ENCODE measurements at places on chromosomes 11 and 22.

DNA sequence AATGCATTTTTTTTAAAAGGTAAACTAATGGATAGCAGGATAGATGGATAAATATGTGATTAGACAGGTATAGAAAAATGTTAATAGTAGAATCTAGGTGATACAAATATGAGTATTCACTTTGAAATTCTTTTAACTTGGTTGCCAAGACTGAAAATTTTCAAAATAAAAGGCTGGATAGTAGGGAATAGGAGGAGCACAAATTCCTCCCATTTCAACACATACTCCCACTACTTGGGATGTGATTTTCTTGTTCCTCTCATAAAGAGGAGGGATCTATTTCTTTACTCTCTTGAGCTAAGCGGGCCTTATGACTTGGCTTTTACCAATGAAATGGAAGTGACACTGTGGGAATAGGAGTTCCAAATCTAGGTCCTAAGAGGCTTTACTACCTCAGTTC is 35.9 kb downstream of the PIK3C2A start:
- DNase-seq, result no peak

DNA sequence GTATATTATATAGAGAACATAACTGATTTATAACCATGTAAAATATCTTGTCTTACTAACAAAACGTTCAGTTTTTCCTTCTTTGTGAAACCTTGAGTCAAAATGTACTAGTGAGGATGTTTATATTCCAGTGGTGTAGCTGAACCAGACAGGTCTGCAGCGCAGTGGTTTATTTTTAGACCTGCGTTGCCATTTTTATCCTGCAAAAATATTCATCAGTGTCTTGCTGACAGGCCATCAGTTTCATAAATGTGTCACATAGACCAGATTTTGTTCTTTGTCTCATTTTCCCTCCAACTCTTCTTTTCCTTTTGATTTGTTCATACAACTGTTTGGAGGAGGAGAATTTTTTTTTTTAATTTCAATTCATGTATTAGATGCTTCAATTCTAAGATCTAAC is 43.1 kb downstream of the HSD17B12 start:
- DNase-seq, result no peak

- no peak for DNase-seq
Measured at GRCh38 chr11:118142809-118143208, 9.8 kb downstream of the SCN4B start.

- DNase-seq, result no peak
Measured at GRCh38 chr22:39656495-39657490, 86.2 kb downstream of the CACNA1I start.

GRCh38 chr11:64750361-64751054 is 6.6 kb upstream of the RASGRP2 start:
- DNase-seq, result no peak

GRCh38 chr22:46535876-46536536 is 1.4 kb downstream of the CELSR1 start:
- DNase-seq, result no peak

GRCh38 chr11:76408171-76408965 is 27.2 kb downstream of the GVQW3 start:
- no peak for DNase-seq

- no peak for DNase-seq
Measured at GRCh38 chr11:65700399-65700798, 11.7 kb upstream of the KAT5 start.

GRCh38 chr11:22337596-22338485 is at the start of gene SLC17A6:
TSS of gene SLC17A6 (plus strand) at chr11:22338381. CDS start at chr11:22338534, 153 bp downstream.
- no peak for DNase-seq

- DNase-seq, result no peak
Measured at GRCh38 chr22:30270832-30271231, 4.2 kb upstream of the OSM start.

DNA sequence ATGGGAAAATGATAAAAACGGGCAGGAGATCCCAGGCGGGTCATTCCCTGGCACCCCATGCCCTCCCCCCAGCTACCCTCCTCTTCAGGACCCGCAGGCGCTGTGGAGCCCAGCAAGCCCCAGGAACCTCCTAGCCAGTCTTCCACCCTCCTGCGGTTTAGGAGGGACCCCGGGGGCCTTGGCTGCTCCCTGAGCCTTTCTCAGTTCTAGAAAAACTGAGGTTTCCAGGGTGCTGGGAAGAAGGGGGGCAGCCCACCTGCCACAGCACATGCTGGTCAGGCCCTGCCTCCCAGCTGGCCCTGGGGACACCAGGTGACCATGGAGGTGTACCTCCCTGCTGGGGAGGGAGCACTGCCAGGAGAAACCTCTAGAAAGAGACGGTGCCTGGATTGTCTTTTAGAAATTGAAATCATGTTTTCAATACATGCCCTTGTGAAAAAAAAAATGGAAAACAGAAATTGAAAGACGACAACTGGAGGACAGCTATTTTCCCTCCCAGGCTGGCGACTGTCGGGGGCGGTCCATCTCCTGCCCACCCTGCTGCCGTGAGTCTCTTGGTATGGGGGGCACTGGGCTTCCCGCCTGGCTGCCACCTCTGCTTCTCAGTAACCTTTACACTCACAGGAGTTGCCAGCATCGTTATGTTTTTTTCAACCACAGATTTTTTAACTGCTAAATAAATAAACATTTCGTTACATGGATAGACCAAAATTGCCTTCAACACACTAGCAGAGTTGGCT is 398.5 kb downstream of the TBC1D22A start:
- DNase-seq, result no peak

DNA sequence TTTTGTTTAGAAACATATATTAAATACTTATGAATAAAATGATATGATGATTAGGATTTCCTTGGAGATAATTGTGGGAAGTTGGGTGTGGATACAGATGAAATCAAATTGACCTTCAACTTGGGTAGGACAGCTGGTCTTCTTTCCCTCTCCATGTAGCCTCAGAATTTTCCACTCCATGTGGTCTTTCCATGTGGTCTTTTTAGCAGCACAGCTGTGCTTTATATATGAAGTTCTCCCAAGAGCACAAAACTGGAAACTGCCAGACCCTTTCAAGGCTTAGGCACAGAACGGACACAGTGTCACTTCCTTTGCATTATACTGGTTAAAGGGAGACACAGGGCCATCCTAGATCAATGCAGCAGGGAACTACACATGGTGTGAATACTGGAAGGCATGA is 28.6 kb downstream of the FAM76B start:
- no peak for DNase-seq

- DNase-seq, result no peak
Measured at GRCh38 chr11:33463059-33463458, 205.9 kb downstream of the HIPK3 start.

DNA sequence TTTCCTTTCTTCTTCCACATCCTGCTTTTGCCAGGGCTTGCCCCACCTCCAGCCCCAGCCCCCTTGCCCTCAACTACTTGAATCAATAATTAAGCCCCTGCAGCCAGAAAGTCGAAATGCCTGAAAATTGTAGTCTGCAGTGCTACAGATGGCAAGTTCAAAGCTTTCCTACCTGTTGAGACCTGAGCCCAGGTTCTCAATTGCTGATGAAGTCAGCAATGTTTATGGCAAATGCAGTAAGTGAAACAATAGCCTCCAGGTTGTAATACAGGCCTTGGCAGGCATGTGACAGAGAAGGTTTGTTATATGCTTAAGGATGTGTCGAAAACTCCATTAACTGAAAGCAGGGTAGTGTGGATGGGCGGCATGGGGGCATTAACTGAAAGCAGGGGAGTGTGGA is 181.1 kb upstream of the SESN3 start:
- no peak for DNase-seq

DNA sequence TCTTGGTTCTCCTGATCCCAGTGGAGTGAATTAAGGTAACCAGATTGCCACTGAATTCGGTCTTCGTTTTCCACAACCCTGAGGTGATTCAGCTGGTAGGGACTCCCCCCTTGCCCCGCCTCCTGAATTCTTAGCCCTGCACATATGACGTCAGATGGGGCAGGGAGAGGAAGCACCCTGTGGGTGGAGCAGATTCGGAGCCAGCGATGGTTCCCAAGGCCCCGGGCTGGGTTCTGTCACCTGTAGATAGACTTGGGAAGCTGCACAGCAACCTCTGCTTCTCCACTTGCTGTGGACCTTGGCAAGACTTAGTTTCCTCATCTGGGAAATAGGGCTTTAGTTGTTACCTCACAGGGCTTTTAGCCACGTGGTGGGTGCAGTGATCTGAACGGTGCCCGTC is 67.8 kb downstream of the CTTN start:
- no peak for DNase-seq

- DNase-seq, result no peak
Measured at GRCh38 chr11:77259641-77260040, 41.8 kb downstream of the GDPD4 start.

- DNase-seq, result no peak
Measured at GRCh38 chr11:121762820-121763219, 310.1 kb upstream of the SORL1-AS1 start.

DNA sequence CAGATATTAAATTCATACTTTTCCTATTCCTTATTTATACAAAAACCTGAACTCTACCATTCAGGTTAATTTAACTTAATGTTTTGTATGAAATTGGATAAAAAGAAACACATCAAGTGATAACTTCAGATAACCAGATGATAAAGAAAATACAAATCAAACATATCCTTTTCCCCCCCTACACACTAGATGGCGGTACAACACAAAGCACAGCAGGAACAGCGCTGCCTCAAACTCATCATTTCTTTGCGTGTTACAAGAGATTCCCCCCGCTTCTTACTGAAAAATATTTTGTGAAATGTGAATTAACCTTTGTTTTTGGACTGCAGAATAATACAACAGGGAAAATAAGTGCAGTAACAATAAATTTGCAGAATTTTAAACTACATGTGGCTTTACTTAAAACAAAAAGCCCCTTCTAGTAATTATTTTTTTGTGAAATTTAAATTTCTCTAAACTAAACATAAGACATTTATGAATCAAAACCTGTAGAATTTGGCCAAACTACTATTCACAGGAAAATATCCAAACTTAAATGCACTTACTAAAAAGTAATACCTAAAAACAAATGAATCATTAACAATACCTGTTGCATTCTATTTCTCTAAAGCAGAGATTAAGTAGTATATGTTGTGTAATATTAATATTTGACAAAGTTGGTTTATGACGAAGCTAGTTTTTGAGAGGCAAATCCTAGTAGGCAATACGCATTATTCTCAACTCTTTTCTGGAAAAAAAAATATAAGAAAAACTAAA is 74.4 kb downstream of the ARHGAP32 start:
- DNase-seq, result no peak

DNA sequence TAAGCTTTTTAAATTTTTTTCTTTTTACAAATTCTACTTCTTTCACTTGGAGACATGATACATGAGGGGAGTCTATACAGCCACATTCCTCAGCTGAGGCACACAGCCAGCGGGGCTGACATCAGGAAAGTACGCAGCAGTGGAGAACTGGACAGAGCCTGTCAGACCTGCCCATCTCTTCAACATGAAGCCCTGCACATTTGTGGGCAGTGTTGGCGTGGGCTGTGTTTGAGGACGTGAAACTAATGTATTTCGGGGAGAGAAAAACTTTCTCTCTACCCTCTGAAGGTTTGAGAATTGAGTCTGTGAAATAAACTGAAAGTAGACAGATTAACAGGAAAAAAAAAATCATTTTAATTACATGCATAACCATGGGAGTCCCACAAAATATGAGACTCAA is 84.8 kb upstream of the HTATIP2 start:
- DNase-seq, result no peak

DNA sequence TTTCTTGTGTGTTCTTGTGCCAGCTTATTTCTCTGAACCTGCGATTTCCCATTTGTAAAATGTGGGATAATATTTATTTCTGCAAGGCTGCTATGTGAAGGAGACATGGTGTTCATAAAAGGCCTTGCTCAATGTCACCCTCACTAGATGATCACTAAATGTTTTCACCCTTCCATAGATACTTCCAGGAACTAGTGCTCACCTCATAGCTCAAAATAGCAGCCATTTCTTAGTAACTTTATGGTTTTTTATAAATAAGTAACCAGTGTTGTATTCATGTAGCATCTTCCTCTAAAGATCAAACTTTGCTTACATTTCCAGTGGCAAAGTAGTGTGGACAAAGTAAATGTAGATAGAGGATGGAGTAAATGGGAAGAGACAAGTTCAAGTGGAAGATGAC is 23.8 kb downstream of the SYTL2 start:
- no peak for DNase-seq

GRCh38 chr11:125593114-125593820 is 615 bp downstream of the STT3A start:
- no peak for DNase-seq

DNA sequence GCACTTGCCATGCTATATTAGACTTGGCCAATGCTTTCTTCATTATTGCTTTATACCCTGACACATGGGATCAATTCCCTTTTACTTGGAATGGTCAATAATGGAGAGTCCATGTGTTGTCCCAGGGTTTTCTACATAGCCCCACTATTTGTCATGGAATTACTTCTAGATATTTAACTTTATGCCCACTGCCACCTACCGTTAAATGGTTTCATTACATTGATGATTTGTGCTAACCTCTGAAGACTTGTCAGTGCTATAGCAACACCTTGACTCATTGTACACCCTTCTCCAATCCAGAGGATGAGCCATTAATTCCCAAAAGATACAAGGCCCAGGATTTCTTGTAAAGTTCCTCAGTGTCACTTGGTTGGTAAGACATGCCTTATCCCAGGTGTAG is 31.4 kb upstream of the SLC22A25 start:
- no peak for DNase-seq

GRCh38 chr22:32618441-32619140 is 144.0 kb downstream of the FBXO7 start:
- no peak for DNase-seq

GRCh38 chr11:2928605-2929530 is at the start of gene PHLDA2:
TSS of gene PHLDA2 (minus strand) at chr11:2929420. CDS start at chr11:2929364, 56 bp downstream.
- DNase-seq, result peak; percentile 49

GRCh38 chr11:47340980-47341775 is 11.3 kb downstream of the MYBPC3 start:
- no peak for DNase-seq

- no peak for DNase-seq
Measured at GRCh38 chr11:86486261-86487030, 111.8 kb downstream of the CCDC81 start.

DNA sequence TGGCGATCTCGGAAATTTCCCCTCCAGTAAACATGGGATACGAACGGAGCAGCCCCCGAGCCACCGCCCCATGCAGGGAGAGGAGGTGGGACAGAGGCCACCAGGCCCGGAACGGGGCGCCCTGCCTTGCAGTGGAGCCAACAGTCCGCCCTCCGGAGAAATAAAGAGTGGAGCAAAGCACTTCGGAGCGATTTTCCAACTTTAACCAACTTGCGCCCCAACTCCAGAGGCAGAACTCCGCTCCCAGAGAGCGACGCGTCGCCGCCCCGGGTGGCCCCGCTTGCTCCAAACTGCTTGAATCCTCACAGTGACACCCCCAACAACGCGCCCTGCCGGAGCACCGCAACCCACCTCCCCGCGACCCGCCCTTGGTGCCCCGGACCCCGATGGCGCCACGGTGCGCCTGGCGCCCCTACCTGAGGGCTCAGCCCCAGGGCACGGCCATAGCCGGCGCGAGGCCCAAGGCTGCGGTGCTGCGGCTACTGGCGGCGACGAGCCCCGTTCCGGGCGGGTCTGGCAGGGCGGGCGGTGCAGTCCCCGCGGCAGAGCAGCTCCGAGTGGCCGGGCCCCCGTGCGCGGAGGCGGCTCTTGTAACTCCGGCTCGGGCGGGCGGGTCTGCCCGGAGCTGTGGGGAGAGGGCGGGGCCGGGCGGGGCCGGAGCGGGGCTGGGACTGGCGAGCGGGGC is at the start of gene AHNAK:
Gene AHNAK (minus strand): TSS at position 563 of the 685 bp plus-strand sequence. CDS start 10,708 bp downstream, outside the sequence.
- peak; percentile 60 for DNase-seq
